ENCODE measurements at places on chromosomes 7 and 10. TPM values are rescaled to one million over a fixed set of nuclear protein-coding genes. Genes with fewer than 3 reads are reported as not detected.

Gene CABCOCO1
- total RNA-seq, result 0.13 TPM

Gene WDR86
- total RNA-seq, result 3.4 TPM

Gene RBP3
- total RNA-seq, result not detected

Gene RNF133
- total RNA-seq, result 0.22 TPM

Gene SFRP5
- total RNA-seq, result 0.75 TPM

Gene NOBOX
- not detected for total RNA-seq

DNA sequence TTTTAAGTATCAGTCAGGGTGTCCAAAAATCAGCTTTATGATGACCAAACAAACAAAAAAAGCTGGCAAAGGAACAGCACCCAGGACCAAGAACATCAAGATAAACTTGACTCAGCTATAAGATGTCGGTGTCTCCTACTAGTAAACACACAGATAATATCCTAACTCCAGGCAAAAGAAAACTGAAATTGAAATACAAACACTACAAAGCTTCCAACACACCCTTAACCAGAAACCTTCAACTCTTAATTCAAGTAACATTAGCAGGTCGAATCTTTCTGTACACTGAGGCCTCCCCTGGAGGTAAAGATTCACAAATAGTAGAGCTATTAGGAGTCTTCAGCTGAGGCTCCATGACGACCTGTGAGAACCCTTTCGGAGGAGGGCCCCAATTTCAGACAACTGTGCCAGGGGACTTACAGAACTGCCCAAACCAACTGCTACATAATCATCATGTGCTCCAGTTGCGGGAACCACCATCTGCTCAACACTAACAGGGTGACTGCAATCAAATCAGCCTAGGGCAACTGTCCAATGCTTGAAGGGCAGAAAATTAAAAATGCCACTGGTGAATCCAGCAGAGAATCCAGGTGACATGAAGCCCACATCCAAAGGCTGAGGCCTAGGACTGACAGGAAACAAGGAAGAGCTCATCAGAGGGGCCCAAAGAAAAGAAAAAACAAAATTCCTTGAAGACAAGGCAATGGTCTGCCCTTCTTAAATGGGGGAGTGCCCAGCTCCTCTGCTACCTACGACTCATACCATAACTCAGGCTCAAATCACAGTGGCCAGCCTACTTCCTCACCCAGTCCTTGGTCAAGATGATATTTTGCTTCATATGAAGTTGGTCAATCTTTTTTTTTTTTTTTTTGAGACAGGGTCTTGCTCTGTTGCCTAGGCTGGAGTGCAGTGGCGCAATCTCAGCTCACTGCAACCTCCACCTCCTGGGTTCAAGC lies 20.0 kb downstream of the XPNPEP1 start:
- peaks cover 37% of the 10 kb centered on the region for H3K4me1 ChIP-seq
- DNase-seq, result peak; percentile 66
- H3K27ac ChIP-seq, result peak overlapping the region; percentile 88
- H3K4me3 ChIP-seq, result no peak overlapping the region
- peaks cover 17% of the 10 kb centered on the region for H3K36me3 ChIP-seq
- H3K27me3 ChIP-seq, result no peaks in the 10 kb centered on the region

DNA sequence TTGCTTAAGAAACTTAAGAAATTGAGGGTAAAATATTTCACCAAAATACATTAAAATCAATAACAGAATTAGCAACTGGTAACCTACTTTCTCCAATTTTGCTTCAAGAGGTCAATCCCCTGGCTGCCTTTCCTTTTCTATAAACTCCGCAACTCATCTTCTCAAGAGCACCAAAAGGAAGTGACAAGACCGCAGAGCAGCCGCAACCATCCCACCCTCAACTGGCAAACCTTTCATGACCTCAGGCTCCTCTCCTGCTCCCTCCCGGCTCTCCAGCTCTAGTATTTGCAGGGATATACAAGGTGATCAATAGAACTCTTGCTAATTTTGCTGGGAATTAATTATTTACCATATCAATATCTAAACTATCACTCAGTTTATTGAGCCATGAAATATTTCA lies 88.9 kb downstream of the ATE1 start:
- H3K4me3 ChIP-seq, result no peak overlapping the region
- H3K4me1 ChIP-seq, result no peaks in the 10 kb centered on the region
- H3K27ac ChIP-seq, result no peak overlapping the region
- DNase-seq, result no peak
- no peaks in the 10 kb centered on the region for H3K27me3 ChIP-seq
- H3K36me3 ChIP-seq, result peaks cover 5% of the 10 kb centered on the region

DNA sequence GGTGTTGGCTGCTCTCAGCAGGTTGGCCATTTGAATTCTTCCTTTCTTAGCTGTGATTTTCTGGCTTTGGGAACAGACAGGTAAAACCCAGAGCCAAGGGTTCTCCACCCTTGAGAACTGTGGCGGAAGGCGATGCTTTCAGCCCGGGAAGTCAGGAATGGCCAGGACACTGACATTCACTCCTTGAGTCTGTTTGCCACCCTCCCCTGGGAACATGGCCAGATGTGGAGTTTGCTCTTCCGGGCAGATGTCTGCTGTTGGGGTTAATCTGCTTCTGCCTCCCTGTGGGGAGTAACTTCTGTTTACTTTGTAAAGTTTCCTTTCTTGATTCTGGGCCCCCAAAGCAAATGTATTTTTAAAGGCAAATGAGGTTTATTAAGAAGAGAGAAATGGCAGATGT lies 17.7 kb downstream of the GATA3 start:
- no peak overlapping the region for H3K27ac ChIP-seq
- H3K4me1 ChIP-seq, result no peaks in the 10 kb centered on the region

DNA sequence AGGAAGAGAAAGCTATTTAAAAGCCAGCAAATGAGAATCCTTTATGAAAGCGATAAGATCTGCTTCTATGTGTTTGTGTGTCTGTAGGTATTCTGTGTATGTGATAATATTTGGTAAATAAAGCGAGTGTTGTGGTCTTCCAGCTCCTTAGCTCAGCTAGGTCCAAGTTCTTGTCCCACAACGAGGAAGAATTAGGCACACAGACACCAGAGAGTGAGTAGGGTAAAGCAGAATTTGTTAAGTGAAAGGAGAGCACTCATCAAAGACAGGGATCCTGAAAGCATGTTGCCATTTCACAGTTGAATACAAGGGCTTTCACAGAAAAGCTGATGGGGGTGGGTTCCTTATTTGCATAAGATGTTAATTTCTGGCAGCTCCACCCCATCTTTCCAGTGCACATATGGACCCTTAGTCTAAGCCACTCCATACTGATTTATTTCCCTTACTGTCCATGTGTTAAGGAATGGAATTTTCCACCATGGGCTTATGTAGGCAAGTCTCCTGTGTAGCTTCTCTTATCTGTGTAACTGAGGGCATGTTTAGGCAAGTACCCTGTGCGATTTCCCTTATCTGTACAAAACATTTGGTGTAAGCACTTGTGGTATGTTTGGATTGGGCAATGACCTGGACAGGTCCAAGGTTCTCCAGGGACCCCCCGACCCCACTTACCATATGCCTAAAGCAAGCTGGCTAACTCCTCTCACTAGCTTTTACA lies 165.9 kb upstream of the VIPR2 start:
- H3K36me3 ChIP-seq, result no peaks in the 10 kb centered on the region
- H3K4me3 ChIP-seq, result no peak overlapping the region
- no peaks in the 10 kb centered on the region for H3K4me1 ChIP-seq
- no peaks in the 10 kb centered on the region for H3K27me3 ChIP-seq
- DNase-seq, result no peak

GRCh38 chr7:148334441-148334956 lies 256.1 kb upstream of the C7orf33 start:
- no peaks in the 10 kb centered on the region for H3K36me3 ChIP-seq
- H3K4me1 ChIP-seq, result peaks cover 7% of the 10 kb centered on the region
- DNase-seq, result no peak
- peaks cover 24% of the 10 kb centered on the region for H3K27me3 ChIP-seq
- H3K4me3 ChIP-seq, result no peak overlapping the region

- no peak for DNase-seq
- H3K4me1 ChIP-seq, result no peaks in the 10 kb centered on the region
- H3K36me3 ChIP-seq, result no peaks in the 10 kb centered on the region
- no peak overlapping the region for H3K27ac ChIP-seq
- no peak overlapping the region for H3K4me3 ChIP-seq
Observed at GRCh38 chr7:94933256-94933990, 26.0 kb downstream of the PPP1R9A start.

DNA sequence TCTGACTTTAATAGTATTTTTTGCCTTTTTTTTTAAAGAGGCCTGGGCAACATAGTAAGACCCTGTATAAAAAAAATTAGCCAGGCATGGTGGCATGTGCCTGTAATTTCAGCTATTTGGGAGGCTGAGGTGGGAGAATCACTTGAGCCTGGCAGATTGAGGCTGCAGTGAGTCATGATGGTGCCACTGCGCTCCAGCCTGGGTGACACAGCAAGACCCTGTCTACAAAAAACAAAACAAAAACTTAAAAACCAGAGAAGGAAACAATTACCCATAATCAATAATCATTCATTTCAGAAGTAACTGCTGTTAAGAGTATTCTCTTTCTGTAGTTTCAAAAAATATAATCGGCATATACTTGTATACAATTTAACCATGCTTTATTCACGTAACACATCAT lies 28.0 kb downstream of the VPS26A start:
- no peak overlapping the region for H3K27ac ChIP-seq
- H3K27me3 ChIP-seq, result no peaks in the 10 kb centered on the region
- no peaks in the 10 kb centered on the region for H3K4me1 ChIP-seq
- no peak overlapping the region for H3K4me3 ChIP-seq
- no peak for DNase-seq

- no peak overlapping the region for H3K4me3 ChIP-seq
- peaks cover 2% of the 10 kb centered on the region for H3K27me3 ChIP-seq
- no peaks in the 10 kb centered on the region for H3K36me3 ChIP-seq
- H3K4me1 ChIP-seq, result peaks cover 3% of the 10 kb centered on the region
- no peak overlapping the region for H3K27ac ChIP-seq
- no peak for DNase-seq
Observed at GRCh38 chr7:34320412-34320811, 337.6 kb upstream of the NPSR1 start.

DNA sequence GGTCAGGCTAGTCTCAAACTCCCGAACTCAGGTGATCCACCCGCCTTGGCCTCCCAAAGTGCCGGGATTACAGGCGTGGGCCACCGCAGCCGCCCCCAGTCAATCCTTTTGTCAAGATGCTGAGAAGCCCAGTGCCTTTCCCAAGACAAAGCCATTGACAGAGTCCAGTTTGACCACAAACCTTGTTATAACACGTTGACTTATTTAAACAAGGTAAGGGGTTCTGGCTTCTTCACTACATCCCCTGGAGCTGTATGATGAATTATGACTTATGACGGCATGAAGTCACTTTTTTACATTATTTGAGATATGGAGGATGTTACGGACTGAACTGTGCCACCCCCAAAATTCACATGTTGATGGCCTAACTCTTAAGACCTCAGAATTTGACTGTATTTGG lies 5.8 kb upstream of the SEC61G start:
- H3K27me3 ChIP-seq, result peaks cover 2% of the 10 kb centered on the region
- H3K27ac ChIP-seq, result no peak overlapping the region
- H3K4me3 ChIP-seq, result no peak overlapping the region
- no peak for DNase-seq
- no peaks in the 10 kb centered on the region for H3K36me3 ChIP-seq

DNA sequence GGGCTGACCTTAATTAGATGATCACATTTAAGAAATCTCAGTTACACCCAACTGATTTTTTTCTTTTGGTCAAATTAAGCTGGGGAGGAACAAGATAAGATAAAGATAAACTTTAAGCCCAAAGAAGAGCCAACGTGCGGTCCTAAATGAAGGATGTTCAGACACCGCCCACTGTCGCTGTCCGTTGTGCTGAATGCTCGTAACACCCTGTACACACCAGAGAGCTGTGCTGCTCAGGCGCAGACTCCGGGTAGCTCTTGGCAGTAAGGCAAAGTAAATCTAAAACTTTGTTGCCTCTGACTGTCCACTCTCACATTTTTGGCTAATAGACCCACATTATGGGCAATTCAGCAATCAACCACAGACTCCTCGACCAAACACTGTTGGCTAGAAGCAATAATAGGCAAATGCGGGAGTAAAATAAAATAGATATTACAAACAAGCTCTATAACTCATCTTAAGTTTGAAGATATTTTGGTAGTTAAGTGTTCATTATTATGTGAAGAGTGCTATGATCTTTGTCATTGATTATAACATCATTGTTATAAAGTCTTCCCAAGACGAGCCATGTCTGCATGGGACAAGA lies 57.1 kb downstream of the PLPP4 start:
- no peaks in the 10 kb centered on the region for H3K4me1 ChIP-seq
- DNase-seq, result peak; percentile 73
- H3K36me3 ChIP-seq, result no peaks in the 10 kb centered on the region
- no peak overlapping the region for H3K27ac ChIP-seq

DNA sequence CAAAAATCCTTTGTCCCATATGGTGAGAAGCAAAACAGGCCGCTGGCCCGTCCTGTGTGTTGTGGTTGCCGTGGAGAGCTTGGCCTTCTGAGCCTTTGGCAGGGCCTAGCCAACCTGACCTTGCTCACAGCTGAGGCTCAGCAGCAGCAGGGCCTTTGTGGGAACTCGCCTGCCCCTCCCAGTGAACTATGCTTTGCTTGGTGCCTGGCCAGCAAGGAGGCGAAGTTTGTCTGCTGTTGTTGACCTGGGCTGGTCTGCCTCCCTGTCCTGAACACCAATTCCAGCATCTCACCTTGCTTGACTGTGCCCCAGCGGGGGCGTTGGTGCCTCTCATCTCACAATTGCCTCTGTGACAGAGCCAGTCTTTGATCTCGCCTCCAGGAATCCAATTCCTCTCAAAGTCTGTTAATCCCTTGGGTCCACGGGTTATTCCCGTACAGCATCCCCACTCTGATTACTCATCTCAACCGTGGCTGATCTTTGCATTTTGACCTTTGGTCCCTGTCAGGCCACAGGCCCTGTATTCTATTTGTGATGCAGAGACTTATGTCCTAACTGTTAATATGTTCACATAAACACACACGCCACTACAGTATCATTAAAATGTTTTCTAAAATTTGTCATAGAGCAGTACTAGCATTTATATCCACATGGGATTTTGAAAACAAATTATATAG lies 22.6 kb downstream of the EPDR1 start:
- H3K4me1 ChIP-seq, result peaks cover 32% of the 10 kb centered on the region
- H3K27me3 ChIP-seq, result no peaks in the 10 kb centered on the region
- no peak overlapping the region for H3K4me3 ChIP-seq
- peak overlapping the region; percentile 98 for H3K27ac ChIP-seq
- DNase-seq, result peak; percentile 93

DNA sequence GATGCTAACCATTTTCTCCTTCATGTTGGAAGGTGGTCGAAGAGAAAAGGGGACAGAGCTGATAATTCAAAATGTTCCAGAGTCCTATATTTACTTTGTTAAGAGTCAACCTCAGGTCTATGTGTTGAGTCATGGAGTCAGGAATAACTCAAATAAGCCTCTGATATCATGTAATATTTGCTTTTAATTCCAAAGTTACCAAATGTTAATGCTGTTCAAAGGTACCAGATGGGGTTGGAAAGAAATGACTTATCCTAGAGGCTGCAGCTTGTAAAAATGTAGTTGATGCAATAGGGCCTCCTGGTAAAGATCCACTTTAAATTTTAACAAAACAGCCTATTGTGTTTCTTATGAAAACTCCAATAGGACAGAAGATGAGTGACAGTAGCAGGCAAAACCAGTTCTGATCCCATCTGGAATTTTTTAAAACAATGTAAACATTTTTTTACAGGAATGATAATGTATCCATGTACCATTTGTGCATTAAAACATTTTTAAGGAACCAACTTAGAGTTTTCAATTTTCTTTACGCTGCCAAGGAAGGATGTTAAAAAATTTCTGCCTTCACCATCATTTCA lies 218.2 kb downstream of the ANK3 start:
- DNase-seq, result no peak
- no peak overlapping the region for H3K27ac ChIP-seq
- no peaks in the 10 kb centered on the region for H3K36me3 ChIP-seq
- no peaks in the 10 kb centered on the region for H3K27me3 ChIP-seq
- no peaks in the 10 kb centered on the region for H3K4me1 ChIP-seq

- no peak overlapping the region for H3K4me3 ChIP-seq
- H3K36me3 ChIP-seq, result no peaks in the 10 kb centered on the region
- H3K27me3 ChIP-seq, result no peaks in the 10 kb centered on the region
- no peak for DNase-seq
Observed at GRCh38 chr10:21265622-21266021, 259.9 kb downstream of the SKIDA1 start.
